ENCODE measurements at places on chromosomes 3 and 15. TPM values are rescaled to one million over a fixed set of nuclear protein-coding genes. Genes with fewer than 3 reads are reported as not detected.
A peak's percentile ranks its signal among the peaks of the same experiment; 100 is the strongest.

SMC4 gene
- total RNA-seq, result 282 TPM

DNA sequence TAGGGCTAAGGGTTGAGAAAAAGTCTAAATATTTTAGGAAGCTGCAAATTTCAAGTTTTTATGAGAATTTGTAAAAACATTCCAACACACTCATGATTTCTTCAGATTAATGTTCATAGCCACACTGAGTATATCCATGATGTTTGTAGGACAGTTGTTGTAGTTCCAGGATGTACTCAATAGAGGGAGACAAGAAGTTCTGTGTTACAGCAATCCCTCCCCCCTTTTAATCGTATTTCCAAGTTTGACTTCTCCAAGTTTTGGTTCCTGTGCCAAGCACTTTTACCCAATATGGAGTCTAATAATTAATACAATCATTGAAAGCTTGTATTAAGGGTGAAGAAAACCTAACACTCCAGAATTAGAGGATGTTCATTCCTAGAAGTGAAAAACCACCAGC lies 143.4 kb downstream of the FEZF2 start:
- no peak for DNase-seq
- no peak overlapping the region for H3K4me3 ChIP-seq
- H3K27me3 ChIP-seq, result peaks cover 6% of the 10 kb centered on the region
- no peaks in the 10 kb centered on the region for H3K36me3 ChIP-seq

DNA sequence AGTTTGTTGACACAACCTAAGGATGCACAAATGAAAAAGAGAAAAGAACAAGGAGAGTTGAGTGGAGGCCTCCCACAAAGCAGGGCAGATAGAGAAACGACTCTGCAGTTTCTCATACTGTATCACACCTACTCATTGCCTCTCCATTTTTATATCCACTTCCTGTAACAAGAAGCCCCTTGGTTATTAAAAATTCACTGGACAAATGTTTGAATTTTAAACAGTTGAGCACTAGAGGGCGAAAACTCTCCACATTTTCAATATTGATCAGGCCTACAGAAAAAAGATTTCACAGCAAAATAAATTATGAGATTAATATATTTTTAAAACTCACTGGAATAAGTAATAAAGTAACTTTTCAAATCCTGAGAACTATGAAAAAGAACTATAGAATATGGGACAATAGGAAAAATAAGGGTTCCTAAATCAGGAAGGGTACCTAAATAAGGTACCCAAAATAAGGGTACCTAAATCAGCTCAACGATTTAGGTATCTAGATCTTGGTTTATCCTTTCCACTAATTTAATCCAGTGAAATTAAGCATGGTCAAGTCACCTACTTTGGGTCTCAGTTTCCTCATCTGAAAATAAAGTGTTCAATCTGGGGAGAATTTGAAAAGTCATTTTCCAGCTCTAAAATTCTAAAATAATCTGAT lies 47.0 kb upstream of the PPIB start:
- H3K27me3 ChIP-seq, result no peaks in the 10 kb centered on the region
- peak; percentile 11 for DNase-seq
- H3K4me3 ChIP-seq, result no peak overlapping the region
- H3K27ac ChIP-seq, result no peak overlapping the region
- peaks cover under 1% of the 10 kb centered on the region for H3K36me3 ChIP-seq

DNA sequence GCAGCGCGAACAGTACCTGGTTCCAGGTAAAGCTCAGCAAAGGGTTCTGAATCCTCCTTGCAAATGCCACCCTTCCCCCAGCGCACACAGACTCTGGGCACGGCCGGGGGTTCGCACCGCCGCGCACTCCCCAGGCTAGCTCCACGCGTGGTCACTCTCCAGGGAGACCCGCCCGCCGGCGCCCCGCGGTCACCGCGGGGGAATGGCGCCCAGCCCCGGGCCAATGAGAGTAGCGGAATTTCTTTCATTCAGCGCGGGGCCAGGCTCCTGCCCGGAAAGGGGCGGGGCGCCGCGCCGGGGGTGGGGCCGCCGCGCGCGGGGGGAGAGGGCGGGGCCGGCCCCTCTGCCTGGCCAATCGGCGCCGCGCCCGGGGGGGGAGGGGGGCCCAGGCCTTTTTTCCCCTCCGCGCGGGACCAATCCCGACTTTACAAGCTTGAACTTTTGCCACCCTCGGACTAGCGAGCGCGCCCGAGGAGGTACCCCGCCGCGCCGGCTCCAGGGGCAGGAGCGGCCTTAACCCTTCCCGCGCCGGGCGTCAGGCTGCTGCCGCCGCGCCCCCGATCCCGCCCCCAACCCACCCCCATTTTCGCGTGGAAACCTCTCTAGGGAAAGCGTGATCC lies 1.1 kb upstream of the SMAD6 start:
- peak overlapping the region; percentile 84 for H3K4me3 ChIP-seq
- H3K36me3 ChIP-seq, result no peaks in the 10 kb centered on the region
- H3K4me1 ChIP-seq, result peaks cover 24% of the 10 kb centered on the region
- DNase-seq, result peak; percentile 85
- peaks cover 25% of the 10 kb centered on the region for H3K27me3 ChIP-seq
- peak overlapping the region; percentile 87 for H3K27ac ChIP-seq

EPHA6 gene
- not detected for total RNA-seq

GRCh38 chr15:97652041-97652440 lies 308.5 kb upstream of the ARRDC4 start:
- H3K27me3 ChIP-seq, result peaks cover 7% of the 10 kb centered on the region
- no peak overlapping the region for H3K4me3 ChIP-seq
- H3K36me3 ChIP-seq, result no peaks in the 10 kb centered on the region
- H3K4me1 ChIP-seq, result no peaks in the 10 kb centered on the region
- DNase-seq, result no peak

- no peaks in the 10 kb centered on the region for H3K4me1 ChIP-seq
- peaks cover 5% of the 10 kb centered on the region for H3K27me3 ChIP-seq
- H3K4me3 ChIP-seq, result no peak overlapping the region
- no peak for DNase-seq
- no peaks in the 10 kb centered on the region for H3K36me3 ChIP-seq
Measured at GRCh38 chr3:39920271-39920670, 110.9 kb downstream of the MYRIP start.

- DNase-seq, result no peak
- H3K4me3 ChIP-seq, result no peak overlapping the region
- no peaks in the 10 kb centered on the region for H3K36me3 ChIP-seq
- no peak overlapping the region for H3K27ac ChIP-seq
- no peaks in the 10 kb centered on the region for H3K4me1 ChIP-seq
Measured at GRCh38 chr15:48119277-48119676, 1.5 kb upstream of the SLC24A5 start.

PPP2R3A gene
- 0.04 TPM for total RNA-seq

GRCh38 chr15:68346979-68347378 lies 69.4 kb downstream of the FEM1B start:
- no peaks in the 10 kb centered on the region for H3K36me3 ChIP-seq
- H3K4me3 ChIP-seq, result no peak overlapping the region
- no peak overlapping the region for H3K27ac ChIP-seq
- peaks cover 9% of the 10 kb centered on the region for H3K27me3 ChIP-seq
- H3K4me1 ChIP-seq, result peaks cover 4% of the 10 kb centered on the region

HTR3E gene
- not detected for total RNA-seq

DNA sequence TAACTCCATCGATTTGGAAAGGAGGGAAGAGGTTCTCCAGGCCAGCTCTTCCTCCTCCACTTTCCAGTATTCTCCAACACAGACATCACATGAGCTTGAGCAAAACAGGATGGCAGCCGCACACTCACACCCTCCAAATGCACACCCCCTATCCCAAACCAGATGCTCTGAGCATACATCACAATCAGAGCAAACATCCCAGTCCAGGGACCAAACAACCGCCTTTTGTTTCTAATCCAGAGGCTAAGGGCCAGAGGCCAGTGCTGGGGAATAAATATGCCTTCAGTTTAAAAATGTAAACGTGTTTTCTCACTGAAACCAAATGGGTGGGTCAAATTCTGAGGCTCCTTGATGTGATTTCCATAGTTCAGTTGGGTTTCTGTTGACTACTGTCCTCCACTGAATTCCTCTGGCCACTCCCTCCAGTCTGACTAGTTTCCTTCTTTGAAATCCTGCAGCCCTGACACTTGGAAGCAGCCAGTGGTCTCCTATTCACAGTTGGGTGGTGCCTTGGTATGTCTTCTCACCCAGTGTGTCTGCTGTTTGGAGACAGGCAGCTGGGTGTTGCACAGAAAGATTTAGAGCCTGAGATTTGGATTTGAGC lies 19.2 kb upstream of the MFGE8 start:
- no peak for DNase-seq
- H3K4me3 ChIP-seq, result no peak overlapping the region
- no peak overlapping the region for H3K27ac ChIP-seq
- H3K4me1 ChIP-seq, result no peaks in the 10 kb centered on the region
- peaks cover 14% of the 10 kb centered on the region for H3K27me3 ChIP-seq
- H3K36me3 ChIP-seq, result no peaks in the 10 kb centered on the region

DNA sequence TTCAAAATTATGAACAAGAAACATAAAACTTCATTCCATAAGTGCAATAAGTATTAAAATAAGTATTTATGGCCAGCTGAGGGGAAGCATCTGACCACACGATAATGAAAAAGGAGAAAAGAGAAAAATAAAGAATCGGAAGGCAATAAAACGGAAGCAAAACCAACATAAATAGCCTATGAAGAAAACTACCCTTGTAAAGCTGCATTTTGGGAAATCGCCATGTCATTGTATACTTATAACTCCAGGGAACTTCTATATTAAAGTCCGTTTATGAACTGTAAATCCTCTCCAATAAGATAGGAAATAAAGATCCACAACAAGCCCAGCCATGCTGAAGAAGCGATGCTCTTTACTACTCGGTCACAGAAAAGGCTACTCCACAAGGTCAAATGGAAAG lies 47.7 kb downstream of the MORC1 start:
- no peaks in the 10 kb centered on the region for H3K36me3 ChIP-seq
- no peak overlapping the region for H3K4me3 ChIP-seq

- peaks cover 34% of the 10 kb centered on the region for H3K36me3 ChIP-seq
- H3K27me3 ChIP-seq, result no peaks in the 10 kb centered on the region
- peak overlapping the region; percentile 99 for H3K4me3 ChIP-seq
- H3K4me1 ChIP-seq, result peaks cover 39% of the 10 kb centered on the region
Measured at GRCh38 chr3:112561484-112561733, 353 bp downstream of the ATG3 start.

DNAH12 gene
- total RNA-seq, result 0.10 TPM

GRCh38 chr3:43132193-43132592 lies 26.3 kb upstream of the POMGNT2 start:
- no peak overlapping the region for H3K4me3 ChIP-seq
- H3K36me3 ChIP-seq, result no peaks in the 10 kb centered on the region
- no peaks in the 10 kb centered on the region for H3K4me1 ChIP-seq
- H3K27ac ChIP-seq, result no peak overlapping the region
- no peak for DNase-seq
- peaks cover 4% of the 10 kb centered on the region for H3K27me3 ChIP-seq

GRCh38 chr3:25589783-25590258 lies 74.9 kb downstream of the TOP2B start:
- DNase-seq, result no peak
- no peaks in the 10 kb centered on the region for H3K36me3 ChIP-seq
- H3K4me3 ChIP-seq, result no peak overlapping the region
- no peaks in the 10 kb centered on the region for H3K4me1 ChIP-seq
- H3K27me3 ChIP-seq, result no peaks in the 10 kb centered on the region
- H3K27ac ChIP-seq, result no peak overlapping the region

B3GALNT1 gene
- 3.0 TPM for total RNA-seq

DNA sequence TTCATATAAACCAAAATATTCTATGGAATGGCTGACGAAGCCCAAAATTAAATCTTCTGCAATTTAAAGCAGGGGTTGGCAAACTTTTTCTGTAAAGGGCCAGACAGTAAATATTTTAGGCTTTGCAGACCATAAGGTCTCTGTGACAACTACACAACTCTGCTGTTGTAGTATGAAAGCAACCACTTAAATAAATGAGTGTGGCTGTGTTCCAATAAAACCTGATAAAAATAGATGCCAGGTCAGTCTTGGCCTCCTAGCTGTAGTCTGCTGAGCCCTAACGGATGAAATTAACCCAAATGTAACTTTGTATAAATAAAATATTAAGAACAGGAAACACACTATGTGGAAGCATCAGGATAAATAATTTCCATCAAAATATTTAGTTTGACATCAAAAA lies 104.2 kb downstream of the FBXL22 start:
- no peak overlapping the region for H3K4me3 ChIP-seq
- H3K4me1 ChIP-seq, result no peaks in the 10 kb centered on the region
- H3K27ac ChIP-seq, result no peak overlapping the region
- H3K27me3 ChIP-seq, result no peaks in the 10 kb centered on the region

GOLGA8T gene
- not detected for total RNA-seq

GRCh38 chr15:64046421-64047153 lies at the start of gene DAPK2:
TSS of gene DAPK2 (minus strand) at chr15:64046485. CDS start at chr15:64040261, 6,224 bp downstream.
- H3K27me3 ChIP-seq, result peaks cover 36% of the 10 kb centered on the region
- peaks cover 12% of the 10 kb centered on the region for H3K4me1 ChIP-seq
- no peak within 1 kb of the TSS for H3K27ac ChIP-seq
- DNase-seq, result peak; percentile 51

- DNase-seq, result no peak
- no peak overlapping the region for H3K27ac ChIP-seq
- no peak overlapping the region for H3K4me3 ChIP-seq
Measured at GRCh38 chr3:115855911-115856310, 232.6 kb downstream of the GAP43 start.

A4GNT gene
- not detected for total RNA-seq

DNA sequence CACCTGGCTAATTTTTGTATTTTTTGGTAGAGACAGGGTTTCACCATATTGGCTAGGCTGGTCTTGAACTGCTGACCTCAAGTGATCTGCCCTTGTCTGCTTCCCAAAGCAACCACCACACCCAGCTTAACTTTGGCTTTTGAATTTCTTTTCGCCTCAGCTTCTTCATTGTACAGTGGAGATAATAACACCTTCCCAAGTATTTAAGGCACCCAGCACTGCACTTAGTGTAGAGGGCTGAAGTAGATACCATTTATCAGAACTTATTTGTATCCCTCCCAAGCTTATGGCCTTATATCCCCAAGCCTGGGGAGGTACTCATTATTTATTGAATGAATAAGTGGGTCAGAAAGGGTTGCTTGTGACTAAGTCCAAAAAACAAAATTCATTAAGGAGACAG lies 2.3 kb downstream of the SQOR start:
- H3K27me3 ChIP-seq, result no peaks in the 10 kb centered on the region
- H3K27ac ChIP-seq, result peak overlapping the region; percentile 92
- H3K4me3 ChIP-seq, result peak overlapping the region; percentile 71
- DNase-seq, result no peak
- peaks cover 56% of the 10 kb centered on the region for H3K4me1 ChIP-seq

DNA sequence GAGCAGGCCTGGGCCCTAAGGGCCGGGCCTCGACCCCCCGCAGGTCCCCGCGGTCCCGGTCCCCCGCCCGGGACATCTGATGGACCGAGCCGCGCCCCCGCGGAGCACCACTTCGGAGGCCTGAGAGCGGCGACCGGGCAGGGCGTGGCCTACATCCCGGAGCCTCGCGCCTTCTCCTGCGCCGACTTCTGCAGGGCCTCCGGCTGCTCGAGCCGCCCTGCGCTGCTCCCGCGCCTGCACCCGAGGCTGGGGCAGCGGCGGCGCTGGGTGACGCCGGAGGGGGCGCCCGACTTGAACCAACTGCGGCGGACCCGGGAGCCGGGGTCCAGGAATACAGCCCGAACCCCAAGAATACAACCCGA lies 14.9 kb upstream of the GP9 start:
- H3K4me3 ChIP-seq, result no peak overlapping the region
- H3K4me1 ChIP-seq, result peaks cover 2% of the 10 kb centered on the region
- no peak overlapping the region for H3K27ac ChIP-seq
- peak; percentile 24 for DNase-seq
- peaks cover 35% of the 10 kb centered on the region for H3K27me3 ChIP-seq
